ENCODE measurements at places on chromosomes 13 and 19. TPM values are rescaled to one million over a fixed set of nuclear protein-coding genes. Genes with fewer than 3 reads are reported as not detected.
A peak's percentile ranks its signal among the peaks of the same experiment; 100 is the strongest.

GRCh38 chr19:4178990-4179389, 3.4 kb downstream of the SIRT6 start:
- DNase-seq, result no peak

- DNase-seq, result no peak
These were observed 41.4 kb downstream of the SIPA1L3 start for GRCh38 chr19:37948362-37948761.

GRCh38 chr19:13002166-13002898, 7.1 kb downstream of the NFIX start:
- peak; percentile 80 for DNase-seq

- peak; percentile 78 for DNase-seq
These were observed 23.6 kb downstream of the ZNF541 start for GRCh38 chr19:47549261-47549862.

DNA sequence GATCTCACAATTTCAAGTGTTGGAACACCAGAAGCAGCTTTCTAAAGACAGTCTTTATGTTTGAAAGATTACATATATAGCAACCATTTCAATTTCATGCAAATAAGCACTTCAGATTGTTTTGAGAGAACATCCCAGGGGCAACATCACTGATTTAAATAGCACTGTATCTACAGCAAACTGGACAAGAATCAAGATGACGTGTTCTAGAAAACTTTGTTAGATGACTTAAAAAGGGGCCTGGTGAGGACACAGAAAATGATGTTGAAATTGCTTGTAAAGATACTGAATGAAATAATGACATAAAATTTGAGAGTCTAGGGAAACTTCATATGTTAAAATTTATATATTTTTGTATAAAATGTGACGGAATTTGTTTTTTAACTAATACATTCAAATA, 277.1 kb downstream of the KLF12 start:
- no peak for DNase-seq

- no peak for DNase-seq
These were observed 36.6 kb upstream of the EPHX3 start for GRCh38 chr19:15268928-15269253.

- DNase-seq, result no peak
These were observed 167.1 kb downstream of the PCDH9 start for GRCh38 chr13:67063036-67063435.

- no peak for DNase-seq
These were observed 11.2 kb downstream of the ZNF347 start for GRCh38 chr19:53147645-53148044.

DNA sequence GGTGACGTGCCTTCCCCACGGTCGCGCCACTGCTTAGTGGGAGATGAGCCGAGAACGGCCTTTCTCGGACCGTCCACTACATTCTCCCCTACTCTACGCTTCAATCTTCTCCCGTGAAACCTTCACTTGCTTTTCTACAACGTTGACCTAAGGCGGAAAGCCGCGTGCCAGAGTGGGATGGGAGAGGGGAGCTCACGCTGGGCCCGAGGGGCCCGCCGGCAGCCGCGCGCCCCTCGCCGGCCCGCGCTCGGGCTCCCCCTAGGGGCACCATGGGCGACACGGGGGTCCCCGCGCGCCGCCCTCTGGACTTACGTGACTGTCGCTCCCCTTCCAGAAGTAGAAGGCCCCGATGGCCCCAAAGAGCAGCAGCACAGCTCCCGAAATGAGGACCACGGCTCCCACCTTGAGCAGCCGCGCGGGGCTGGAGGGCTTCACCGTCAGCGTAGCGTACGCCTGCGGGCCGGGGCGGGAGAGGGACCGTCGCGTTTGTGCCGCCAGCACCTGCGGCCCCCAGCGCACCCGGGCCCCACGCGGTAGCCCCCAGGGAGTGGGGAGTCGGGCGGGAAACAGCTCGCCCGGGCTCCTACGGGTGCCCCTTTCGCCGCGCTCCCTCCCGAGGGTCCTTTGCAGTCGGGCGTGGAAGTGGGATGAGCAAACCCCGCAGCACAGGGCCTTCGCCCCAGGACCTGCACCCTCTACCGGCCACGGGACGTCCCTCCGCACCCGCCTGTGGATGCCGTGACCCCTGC, 727 bp downstream of the CNMD start:
- peak; percentile 67 for DNase-seq

GRCh38 chr19:55632463-55632834, 8.1 kb upstream of the ZNF784 start:
- peak; percentile 67 for DNase-seq

DNA sequence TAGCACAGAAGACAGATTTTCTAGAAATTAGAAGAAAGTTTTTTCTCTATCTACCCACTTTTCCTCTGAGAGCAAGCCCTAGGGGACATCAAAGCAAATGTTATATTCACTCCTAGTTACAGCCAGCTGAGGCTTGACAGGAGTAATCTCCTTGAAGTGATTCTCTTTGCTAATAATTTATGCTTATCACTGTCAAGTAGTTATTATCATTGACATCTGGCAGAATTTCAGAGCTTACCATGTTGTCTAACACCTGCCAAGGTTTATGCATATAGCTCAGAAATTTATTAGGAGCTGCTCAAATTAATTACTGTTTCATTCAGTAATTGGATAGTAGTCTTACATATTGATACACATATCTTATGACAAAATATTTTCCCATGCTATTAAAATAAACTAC, 465.9 kb upstream of the ATXN8OS start:
- no peak for DNase-seq

- no peak for DNase-seq
These were observed 129.7 kb downstream of the SLC7A1 start for GRCh38 chr13:29465741-29466293.

DNA sequence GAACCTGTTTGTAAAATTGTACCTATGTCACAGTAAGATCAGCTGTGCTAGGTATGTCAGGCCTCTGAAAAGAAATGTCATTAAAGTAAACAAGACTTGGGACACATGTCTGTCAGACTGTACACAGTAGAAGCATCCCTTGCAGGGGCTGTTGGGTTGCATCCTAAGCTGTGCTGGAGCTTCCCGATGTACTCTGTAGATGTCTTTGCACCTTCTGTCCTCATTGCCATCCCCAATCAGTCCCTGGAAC, 48.7 kb upstream of the GPR183 start:
- no peak for DNase-seq

- no peak for DNase-seq
These were observed at the start of gene GPR12 for GRCh38 chr13:26759907-26760831. Gene GPR12 (minus strand): TSS chr13:26760786. CDS start chr13:26759827, 959 bp downstream.

- DNase-seq, result peak; percentile 72
These were observed 555 bp downstream of the SAMD4B start for GRCh38 chr19:39342647-39343305.

DNA sequence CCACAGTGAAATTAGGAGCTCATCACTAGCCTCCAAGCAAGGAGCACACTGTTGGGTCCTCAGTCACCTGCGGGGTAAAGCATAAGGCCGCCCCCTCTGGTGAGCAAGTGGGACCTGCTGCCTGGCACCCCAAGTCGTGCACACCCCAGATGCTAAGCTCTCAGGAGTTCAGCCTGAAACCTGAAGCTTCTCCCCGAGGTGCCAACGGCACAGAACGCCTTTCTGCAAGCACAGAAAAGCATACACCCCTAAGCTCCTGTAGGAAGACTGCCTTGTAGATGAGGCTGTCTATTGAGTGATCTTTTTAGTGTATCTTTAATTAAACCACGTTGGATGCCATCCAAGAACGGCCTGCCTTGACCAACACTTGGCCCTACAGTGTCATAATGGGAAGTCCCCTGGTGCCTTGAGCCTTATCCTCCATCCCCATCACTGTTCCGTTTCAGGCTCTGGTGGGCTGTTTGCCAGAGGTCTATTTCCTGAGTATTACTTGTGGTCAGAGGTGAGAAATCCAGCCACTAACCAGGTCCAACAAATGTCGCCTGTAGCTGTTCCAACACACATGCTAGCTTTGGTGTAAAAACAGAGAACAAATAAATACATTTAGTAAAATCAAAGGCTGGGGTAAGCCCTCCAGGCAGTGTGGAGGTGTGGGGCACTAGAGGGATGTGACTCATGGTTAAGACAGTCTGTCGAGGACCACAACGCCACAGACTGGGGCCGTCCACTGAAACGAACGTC, 44.8 kb downstream of the C13orf42 start:
- DNase-seq, result no peak

DNA sequence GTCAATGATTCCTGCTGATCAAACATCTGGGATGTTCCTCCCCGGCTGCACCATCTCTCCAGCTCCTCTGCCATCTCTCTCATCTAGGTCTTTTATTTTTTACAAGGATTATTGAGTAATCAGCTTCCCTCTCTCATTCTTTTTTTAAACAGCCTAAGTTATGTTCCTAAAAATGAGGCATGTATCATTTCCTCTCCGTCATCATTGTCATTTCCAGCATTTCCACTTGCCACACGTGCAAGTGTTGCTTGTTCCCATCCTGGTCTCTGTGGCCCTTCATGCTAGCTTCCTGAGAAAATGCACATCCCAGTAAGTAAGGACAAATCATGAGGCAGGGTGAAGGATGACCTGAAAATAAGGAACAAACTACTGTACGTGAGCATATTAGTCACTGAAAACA, 102.7 kb upstream of the POSTN start:
- DNase-seq, result no peak

DNA sequence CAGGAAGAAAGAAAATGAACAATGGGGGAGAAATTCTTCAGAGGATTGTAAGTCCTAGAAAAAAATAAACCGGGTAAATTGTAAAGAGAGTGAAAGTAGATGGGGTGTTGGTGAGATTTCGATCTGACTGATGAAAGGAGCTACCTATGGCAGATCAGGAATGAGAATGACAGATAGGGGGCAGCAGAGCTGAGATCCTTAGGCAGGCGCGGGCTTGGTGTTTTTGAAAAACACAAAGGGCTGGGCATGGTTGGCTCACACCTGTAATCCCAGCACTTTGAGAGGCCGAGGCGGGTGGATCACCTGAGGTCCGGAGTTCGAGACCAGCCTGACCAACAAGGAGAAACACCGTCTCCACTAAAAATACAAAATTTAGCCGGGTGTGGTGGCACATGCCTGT, 1468.6 kb upstream of the SLC10A2 start:
- no peak for DNase-seq

DNA sequence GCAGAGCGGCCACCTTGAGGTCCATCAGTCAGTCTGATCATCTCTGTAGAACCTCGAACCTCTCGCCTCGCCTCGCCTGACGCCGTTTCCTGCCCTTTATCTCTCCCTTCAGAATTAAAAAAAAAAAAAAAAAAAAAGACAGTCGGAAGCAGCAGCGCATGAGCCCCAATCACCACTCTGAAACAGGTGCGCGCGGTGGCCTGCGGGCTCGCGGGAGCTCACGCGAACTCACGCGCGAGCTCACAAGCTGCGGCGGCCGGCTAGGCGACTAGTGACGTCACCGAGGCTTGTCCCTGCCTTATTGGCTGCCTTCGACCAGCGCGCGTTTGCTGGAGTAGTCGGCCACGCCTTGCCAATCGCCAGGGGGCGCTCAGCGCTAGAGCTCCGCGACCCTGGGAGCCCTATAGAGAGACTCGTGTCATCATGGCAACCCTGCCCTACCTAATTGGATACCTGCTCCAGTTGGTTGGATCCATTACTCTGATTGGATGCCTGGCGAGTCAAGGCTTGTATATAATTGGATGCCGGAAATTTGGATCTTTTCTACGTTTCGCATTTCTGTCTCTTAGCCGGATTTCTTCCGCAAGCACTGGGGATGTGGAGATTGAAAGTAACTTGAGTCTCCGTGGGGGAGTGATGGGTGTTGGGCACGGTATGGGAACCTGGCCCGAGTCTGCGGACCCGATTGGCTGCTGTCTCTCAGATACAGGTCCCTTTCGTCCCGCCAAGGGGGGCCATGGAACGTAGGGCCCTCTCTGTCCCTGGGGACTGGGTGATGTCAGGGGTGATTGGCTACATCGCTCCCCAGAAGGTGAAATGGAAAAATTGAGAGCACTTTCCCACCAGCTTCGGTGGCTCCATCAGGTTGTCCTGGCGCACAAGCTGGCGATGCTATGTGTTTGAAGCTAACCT, 31.6 kb downstream of the SYT3 start:
- DNase-seq, result peak; percentile 94

GRCh38 chr13:111517641-111518010, 197.2 kb downstream of the TEX29 start:
- no peak for DNase-seq

DNA sequence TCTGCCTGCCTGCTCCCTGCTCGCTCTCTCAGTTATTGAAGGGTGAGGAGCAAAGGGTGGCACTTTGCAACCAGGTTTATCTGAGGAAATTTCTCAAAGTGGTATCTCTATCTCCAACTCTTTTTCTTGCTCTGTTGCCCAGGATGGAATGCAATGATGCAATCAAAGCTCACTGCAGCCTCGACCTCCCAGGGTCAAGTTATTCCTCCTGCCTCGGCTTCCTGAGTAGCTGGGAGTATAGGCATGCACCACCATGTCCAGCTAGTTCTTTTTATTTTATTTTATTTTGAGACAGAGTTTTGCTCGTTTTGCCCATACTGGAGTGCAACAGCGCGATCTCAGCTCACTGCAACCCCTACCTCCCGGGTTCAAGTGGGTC, 4.9 kb downstream of the ACTMAP start:
- no peak for DNase-seq

DNA sequence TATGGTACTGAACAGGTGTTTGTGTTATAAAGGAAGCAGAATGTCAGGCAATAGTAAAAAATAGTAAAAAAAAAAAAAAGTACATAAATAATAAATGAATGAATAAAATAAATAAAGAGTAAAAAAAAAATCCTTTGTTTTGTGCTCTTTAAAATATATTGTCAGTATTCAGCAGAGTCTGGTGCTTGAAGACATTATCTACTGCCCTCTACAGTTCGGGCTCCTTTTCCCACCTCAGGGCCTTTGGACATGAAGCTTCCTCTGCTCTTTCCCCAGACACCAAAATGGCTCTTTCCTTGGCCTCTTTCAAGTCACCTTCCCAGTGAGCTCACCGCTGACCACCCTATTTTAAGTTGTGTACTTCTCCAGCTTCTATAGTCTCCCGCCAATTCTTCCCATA, 137.5 kb downstream of the TNFRSF19 start:
- DNase-seq, result no peak

GRCh38 chr13:110685305-110686020, 20.5 kb downstream of the CARS2 start:
- DNase-seq, result no peak

The OR4F17 gene
- not detected for total RNA-seq

The FPR3 gene
- 41.0 TPM for total RNA-seq

The LIPE gene
- 3.9 TPM for total RNA-seq

The PSG3 gene
- not detected for total RNA-seq

The GPC5 gene
- total RNA-seq, result 8.1 TPM

The ADAMTS10 gene
- 29.4 TPM for total RNA-seq

The CEACAM3 gene
- 1.2 TPM for total RNA-seq

The DIS3 gene
- total RNA-seq, result 30.2 TPM

The TBXA2R gene
- total RNA-seq, result 4.7 TPM

The TEX29 gene
- 0.81 TPM for total RNA-seq

The NAA16 gene
- total RNA-seq, result 20.9 TPM
